NCI-H1694 (cell line): ENCODE measurements at places on chromosomes 13 and 19.

DNA sequence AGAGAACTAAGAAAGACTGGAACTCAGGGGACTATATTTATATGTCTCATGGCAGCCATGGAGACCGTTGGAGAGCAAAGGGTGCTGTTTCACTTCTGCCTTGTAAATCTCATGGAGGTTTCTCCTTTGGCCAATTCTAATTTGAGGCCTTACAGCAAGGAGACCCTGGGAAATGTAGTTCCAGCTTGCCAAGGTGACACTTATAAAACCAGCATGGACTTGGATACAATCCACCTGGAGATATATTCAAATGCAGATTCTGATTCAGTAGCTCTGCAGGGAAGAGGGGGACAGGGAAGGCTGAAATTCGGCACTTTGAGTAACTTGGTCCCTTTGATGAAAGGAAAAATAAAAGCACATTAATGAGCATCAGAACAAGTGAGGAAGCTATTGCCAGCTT is 90.0 kb downstream of the OXGR1 start:
- no peak for DNase-seq

- DNase-seq = no peak
Measured at GRCh38 chr13:25213715-25214114, 41.6 kb upstream of the AMER2 start.

DNA sequence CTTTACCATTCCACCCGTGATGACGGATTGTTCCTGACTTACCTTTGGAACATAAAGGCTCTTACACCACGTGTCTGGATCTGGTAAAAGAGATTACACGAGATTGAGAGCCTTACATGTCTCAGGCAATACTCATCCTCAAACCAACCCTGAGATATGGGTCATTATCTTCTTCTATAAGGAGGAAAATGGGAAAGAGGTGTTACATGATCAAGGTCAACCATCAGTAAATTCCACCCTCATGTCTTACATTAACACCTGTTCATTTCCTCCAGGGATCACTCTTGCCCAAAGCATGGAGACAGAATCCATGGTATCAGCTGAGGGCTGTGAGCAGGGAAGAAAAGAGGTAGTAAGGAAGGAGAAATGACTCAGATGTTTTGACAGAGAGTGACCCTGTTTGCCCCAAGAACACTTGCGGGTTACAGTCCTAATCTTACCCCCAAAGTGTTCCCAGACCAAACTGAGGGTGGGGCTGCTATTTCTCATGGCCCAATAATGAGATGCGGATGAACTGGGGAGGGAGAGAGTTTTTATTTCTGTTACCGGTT is 19.6 kb downstream of the LILRB4 start:
- DNase-seq = no peak

DNA sequence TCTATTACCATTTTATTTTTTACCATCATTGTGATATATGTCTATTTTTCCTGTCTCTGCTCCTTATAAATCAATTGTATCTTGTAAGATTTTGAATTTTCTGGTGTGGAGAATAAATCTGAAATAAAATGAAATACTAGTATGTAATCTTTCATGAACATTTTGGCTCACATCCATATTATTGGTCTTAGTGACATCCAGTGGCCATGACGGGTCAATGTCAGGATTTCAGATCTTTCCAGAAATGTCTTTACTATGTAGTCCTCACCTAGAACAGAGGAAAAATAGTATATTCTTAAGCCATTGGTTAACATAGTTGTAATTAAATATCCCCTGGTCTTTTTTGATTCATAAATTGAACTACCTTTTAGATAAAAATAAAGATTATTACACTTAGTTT is 109.8 kb upstream of the GPC6 start:
- DNase-seq = no peak

DNA sequence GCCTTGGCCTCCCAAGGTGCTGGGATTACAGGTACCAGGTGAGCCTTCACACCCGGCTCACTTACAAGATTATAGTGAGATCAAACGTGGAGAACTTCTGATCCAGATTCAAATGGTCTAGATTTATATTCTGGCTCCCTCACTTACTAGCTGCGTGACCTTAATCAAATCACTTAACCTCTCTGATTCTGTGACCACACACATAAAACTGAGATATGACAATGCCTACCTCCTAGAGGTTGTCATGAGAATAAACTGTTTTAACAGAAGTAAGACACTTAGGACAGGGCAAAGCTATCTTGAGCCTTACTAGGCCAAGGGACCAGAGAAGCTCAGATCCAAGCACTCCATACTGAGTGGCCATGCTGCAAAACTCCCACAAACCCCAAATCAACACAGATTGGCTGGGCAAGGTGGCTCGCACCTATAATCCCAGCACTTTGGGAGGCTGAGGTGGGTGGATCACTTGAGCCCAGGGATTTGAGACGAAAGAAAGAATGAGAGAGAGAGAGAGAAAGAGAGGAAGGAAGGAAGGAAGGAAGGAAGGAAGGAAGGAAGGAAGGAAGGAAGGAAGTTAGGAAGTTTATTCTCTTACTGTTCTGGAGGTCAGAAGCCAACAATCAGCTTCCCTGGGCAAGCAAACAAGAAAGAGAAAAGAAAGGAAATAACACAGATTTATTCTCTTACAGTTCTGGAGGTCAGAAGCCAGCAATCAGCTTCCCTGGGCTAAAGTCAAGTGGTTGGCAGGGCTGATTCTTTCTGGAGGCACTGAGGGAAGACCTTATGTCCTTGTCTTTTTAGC is 46.1 kb upstream of the MAP3K10 start:
- DNase-seq = no peak

DNA sequence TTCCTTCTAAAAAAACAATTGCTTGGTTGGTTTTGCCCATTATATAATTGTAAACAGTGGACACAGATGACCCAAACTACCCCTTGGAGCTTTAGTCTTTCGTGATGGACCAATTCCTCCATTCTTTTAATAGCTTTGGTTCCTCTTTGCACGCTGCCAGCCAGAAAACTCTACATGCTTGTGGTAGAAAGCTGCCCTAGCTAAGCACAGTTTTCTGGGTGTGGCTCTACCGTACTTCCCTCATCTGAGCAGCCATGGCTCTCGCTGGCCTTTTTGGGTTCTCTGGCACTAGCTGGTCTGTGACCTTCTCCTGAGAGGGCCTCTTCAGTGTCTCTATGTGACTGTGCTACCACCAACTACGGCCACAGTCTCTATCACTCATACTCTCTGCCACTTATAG is 29.9 kb upstream of the CEBPA start:
- DNase-seq = no peak

GRCh38 chr19:46303691-46304397 is 7.0 kb downstream of the HIF3A start:
- DNase-seq = no peak

DNA sequence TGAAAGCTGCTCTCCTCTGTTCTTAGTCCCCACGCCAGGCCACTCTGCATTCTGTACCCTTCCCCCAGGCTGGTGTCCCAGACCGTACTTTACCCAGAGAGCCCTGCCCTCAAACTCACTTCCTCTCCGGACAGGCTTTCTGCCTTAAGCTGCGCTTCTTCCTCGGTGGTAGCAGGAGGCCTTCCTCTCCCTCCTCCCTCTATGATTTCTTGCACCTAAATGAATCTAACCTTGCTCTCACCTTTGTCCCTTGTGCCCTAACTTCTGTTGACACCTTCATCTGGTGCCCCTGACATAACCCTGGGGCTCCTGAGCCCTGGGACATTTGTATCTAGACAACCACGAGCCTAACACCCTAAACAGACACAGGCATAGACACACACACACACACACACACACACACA is 29.6 kb upstream of the CEACAM21 start:
- no peak for DNase-seq

DNA sequence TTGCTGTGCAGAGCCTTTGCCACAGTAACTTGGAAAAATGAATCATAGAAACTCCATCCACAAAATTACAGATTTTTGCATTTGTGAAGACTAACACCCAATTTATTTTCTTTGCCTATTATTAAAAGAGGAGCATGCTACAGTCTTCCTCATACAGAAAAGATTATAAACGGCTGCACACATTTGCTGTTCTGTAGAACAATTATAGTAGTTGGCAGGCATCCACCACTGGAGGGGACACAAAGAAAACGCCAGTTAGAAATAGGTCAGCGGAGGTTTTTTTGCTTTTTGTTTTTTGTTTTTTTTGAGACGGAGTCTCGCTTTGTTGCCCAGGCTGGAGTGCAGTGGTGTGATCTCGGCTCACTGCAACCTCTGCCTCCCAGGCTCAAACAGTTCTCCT is 51.6 kb downstream of the SACS start:
- DNase-seq = no peak

GRCh38 chr19:43290568-43291359 is 21.4 kb upstream of the PSG9 start:
- no peak for DNase-seq

- no peak for DNase-seq
Measured at GRCh38 chr13:25699600-25699999, 327.8 kb downstream of the ATP8A2 start.

GRCh38 chr13:81781471-81781870 is 1440.5 kb upstream of the SPRY2 start:
- DNase-seq = no peak

DNA sequence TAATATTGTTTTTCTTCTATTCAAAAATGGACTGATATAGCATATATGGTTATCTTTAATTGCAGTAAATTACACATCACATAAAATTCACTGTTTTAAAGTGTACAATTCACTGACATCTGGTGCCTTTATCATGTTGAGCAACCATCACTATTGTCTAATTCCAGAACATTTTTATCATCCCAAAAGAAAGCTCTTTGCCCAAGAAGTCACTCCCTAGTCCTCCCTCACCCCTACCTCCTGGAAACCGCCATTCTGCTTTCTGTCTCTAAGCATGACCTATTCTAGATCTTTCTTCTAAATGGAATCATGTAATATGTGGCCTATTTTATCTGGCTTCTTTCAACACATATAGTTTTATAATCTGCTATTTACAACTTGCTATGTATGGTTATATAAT is 525.6 kb downstream of the DCT start:
- no peak for DNase-seq

DNA sequence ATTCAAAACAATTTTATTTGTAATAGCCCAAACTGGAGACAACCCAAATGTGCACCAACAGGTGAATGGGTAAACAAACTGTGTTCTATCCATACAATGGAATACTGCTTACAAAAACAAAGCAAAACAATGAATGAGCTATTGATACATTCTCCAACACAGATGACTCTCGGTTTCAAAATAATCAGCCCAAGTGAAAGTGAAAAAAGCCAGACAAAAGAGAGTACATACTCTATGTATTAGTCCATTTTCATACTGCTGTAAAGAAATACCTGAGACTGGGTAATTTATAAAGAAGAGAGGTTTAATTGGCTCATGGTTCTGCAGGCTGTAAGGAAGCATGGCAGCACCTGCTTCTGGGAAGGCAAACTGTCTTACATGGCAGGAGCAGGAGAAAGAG is 65.2 kb upstream of the LRCH1 start:
- DNase-seq = no peak

DNA sequence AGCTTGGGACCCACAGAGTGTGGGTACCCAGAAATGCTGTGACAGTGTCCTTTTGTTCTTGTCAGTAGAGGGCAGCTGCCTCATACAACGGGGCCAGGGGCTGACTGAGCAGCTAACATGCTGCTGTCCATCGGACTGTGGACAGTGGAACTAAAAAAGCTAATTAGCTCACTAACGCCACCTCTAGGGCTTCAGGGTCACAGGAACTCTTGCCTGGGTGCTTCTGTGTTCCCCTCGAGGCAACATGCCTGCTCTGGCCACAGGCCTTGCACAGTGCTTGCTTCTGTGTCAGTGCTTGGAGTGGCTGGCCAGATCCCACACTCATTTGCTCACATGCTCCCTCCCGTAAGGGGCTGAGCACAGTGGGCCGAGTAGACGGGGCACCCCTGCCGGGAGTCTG is 377.0 kb downstream of the OLFM4 start:
- DNase-seq = no peak

DNA sequence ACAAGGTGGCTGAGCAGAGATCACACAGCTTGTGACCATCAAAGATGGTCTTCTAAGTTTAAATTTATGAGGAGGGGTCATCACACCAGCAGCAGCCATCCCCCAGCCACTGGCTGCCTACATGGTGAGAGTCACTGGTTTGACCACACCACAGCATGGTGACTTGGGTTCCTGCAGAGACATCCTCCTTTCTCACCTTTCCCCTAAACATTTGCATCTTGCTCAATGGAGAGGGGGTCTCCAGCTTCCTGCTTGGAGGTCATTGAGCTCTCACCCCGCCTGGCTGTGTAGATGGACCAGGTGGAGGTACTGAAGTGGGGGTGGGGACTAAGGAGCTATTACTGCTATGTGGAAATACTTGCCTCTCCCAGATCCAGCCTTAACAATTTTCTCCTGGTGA is 247.6 kb upstream of the ARGLU1 start:
- no peak for DNase-seq

- DNase-seq = no peak
Measured at GRCh38 chr13:95642028-95642621, 2.4 kb downstream of the DZIP1 start.

GRCh38 chr13:23644126-23644419 is 73.9 kb downstream of the TNFRSF19 start:
- DNase-seq = no peak

DNA sequence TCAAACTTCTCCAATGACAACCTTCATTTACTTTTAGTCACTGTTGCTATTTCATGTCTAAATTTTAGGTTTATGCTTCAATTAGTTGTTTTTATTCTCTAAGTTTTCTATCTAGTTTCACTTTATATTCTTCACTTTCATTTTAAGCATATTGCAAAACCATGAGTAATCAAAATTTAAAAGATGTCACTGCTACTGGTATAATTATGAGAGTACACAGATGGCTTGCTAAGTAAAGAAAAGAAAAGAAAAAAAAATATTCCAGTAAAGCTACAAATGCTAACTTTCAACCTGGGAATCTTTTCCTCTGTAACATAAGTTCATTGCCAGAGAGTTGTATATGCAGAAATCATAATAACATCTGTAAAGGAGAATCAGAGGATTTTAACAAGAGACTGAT is 1624.7 kb downstream of the PCDH9 start:
- no peak for DNase-seq

DNA sequence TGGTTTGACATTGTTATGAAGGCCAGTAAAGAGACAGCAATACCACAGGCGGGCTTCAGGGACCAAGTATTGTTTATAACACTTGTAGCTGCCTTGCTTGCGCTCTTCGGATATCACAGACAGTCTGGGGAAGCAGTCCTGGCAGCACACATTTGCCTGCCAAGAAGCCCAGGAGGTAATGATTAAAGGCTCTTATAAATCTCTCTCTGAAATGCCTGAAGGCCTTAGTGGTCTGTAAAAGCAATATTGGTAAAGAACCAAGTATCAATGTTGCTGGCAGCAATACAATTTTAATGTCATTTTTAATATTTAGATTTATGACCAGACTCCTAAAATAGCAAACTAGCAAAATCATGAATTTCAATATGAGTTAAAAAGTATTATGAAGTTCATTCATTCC is 1312.4 kb downstream of the PCDH9 start:
- DNase-seq = no peak
